ENCODE measurements at places on chromosomes 4 and X. TPM values are rescaled to one million over a fixed set of nuclear protein-coding genes. Genes with fewer than 3 reads are reported as not detected.

- H3K4me1 ChIP-seq = peaks cover 3% of the 10 kb centered on the region
- H3K36me3 ChIP-seq = no peaks in the 10 kb centered on the region
- peaks cover 86% of the 10 kb centered on the region for H3K27me3 ChIP-seq
- no peak overlapping the region for H3K27ac ChIP-seq
These were observed 13.3 kb downstream of the NKX3-2 start for GRCh38 chr4:13530823-13531624.

DNA sequence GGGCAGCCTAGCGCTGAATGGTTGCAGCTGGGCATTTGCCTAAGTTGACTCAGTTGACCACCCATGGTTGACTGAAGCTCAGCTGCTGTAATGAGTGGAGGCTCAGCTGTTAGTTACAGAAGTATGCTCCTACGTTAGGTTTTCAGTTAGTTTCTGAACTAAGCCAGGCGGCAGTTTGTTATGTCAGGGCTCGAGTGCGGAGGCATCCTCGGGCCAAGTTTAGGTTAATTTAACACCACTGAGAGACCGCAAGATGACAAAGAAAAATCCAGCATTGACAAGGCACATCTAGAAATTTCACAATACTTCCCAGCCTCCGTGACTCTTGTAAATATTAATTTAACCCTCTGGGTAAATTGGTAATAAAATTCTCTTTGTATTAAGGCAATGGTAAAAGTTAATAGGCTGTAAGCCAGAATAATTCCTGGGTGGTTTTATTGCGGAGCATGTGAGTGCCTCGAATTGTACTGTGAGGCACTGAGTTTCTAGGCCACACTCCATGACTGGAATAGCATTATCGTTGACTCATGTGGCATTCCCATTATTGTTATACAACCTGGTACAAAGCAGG lies 33.1 kb upstream of the CDKN2AIP start:
- H3K36me3 ChIP-seq = no peaks in the 10 kb centered on the region
- no peak overlapping the region for H3K27ac ChIP-seq
- H3K4me1 ChIP-seq = peaks cover 8% of the 10 kb centered on the region
- DNase-seq = no peak

DNA sequence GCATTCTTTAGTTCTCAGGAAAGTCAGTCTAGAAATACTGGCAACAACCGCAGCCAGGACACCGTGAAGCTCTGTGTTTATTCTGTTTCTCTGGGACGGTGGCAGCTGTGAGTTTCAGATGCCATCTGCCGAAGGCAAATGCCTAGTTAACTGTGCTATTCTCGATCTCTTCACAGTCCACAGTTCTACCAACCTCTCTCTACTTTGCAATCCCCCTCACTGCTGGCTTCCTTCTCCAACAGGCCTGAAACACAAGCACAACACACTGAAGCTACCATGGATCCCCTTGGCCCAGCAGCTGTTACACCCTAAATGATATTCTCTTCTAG lies 118.8 kb downstream of the ZNF827 start:
- DNase-seq = no peak
- no peak overlapping the region for H3K4me3 ChIP-seq
- peaks cover 67% of the 10 kb centered on the region for H3K4me1 ChIP-seq
- H3K36me3 ChIP-seq = peaks cover 54% of the 10 kb centered on the region

- no peak overlapping the region for H3K4me3 ChIP-seq
- H3K27me3 ChIP-seq = peaks cover 10% of the 10 kb centered on the region
- no peak for DNase-seq
- no peaks in the 10 kb centered on the region for H3K4me1 ChIP-seq
- no peaks in the 10 kb centered on the region for H3K36me3 ChIP-seq
These were observed 16.9 kb downstream of the SYNPO2 start for GRCh38 chr4:118905566-118905965.

DNA sequence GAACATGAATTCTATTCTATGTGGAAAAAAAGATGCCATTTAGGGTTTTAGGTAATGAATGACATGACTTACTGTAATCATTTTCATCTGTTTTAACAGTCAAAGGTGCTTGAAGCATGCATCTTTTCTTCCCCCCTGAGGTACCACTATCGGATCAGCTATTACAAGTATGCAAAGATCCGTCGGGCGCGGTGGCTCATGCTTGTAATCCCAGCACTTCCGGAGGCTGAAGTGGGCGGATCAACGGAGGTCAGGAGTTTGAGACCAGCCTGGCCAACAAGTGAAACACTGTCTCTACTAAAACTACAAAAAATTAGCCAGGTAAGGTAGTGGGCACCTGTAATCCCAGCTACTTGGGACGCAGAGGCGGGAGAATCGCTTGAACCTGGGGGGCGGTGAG lies 241.3 kb downstream of the ARAP2 start:
- peaks cover 3% of the 10 kb centered on the region for H3K27me3 ChIP-seq
- H3K4me3 ChIP-seq = no peak overlapping the region
- H3K36me3 ChIP-seq = no peaks in the 10 kb centered on the region
- no peaks in the 10 kb centered on the region for H3K4me1 ChIP-seq

- H3K4me3 ChIP-seq = no peak overlapping the region
- no peaks in the 10 kb centered on the region for H3K36me3 ChIP-seq
- H3K4me1 ChIP-seq = no peaks in the 10 kb centered on the region
- H3K27ac ChIP-seq = no peak overlapping the region
- H3K27me3 ChIP-seq = no peaks in the 10 kb centered on the region
These were observed 468.3 kb upstream of the BOD1L1 start for GRCh38 chr4:14095831-14096230.

DNA sequence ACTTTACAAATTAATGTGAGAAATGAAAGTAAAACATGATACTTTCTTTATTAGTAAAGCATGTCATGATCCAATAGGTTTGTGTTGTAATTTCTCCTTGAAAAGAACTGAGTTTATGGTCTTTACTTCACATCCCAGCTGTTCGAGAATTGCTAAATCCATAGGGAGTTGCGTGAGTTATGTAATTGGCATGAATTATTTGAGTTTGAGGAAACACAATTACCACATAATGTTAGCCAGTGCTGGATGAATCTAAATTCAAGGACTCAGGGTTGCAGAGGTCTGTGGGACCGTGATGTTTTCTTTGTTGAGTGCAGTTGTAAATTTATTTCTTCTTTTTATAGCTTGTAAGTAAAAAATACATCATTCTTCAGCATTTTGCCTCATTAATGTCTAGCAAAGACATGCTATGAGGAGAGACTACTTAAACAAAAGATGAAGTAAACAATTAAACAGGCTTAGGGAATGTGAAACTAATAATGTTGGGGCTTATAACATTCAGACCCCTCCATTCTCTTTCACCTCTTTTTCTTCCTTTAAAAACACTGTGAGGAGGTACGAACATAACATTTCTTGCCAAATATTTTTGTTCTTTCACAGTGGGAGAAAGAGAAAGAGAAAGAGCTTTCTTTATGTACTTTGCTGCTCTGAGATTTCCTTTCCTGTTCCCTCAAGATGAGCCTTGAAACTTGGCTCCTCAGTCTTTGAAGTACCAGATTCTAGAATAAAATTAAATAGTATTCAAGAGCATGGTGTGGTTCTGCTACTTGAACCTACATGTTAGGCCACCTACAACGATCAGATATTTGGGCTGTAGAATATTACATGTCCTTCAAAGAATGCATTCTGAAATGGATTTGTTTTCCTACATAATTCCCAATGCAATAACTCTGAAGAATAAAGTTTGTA lies 159.6 kb upstream of the ANK2 start:
- no peaks in the 10 kb centered on the region for H3K36me3 ChIP-seq
- no peaks in the 10 kb centered on the region for H3K4me1 ChIP-seq
- H3K4me3 ChIP-seq = no peak overlapping the region
- no peak for DNase-seq

DNA sequence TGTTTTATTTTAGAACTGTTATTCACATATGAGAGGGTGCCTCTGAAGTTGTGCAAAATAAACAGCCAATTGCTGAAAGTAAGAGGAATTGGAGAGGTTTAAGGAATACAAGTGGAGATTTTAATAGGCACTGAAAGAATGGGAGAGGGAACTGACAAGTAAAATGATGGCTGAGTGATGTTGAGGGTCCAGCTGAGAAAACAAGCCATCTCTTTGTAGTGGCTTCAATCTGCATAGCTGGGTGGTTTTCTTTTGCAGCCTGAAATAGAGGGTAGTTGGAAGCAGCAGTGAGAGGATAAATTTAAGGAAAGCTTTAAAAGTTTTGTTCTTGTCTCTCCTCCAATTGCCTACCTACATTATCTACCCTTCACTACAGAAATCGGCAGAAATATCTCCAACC lies 106.7 kb upstream of the DGKK start:
- H3K36me3 ChIP-seq = no peaks in the 10 kb centered on the region
- no peak overlapping the region for H3K27ac ChIP-seq
- DNase-seq = no peak
- no peak overlapping the region for H3K4me3 ChIP-seq
- peaks cover 2% of the 10 kb centered on the region for H3K27me3 ChIP-seq

DNA sequence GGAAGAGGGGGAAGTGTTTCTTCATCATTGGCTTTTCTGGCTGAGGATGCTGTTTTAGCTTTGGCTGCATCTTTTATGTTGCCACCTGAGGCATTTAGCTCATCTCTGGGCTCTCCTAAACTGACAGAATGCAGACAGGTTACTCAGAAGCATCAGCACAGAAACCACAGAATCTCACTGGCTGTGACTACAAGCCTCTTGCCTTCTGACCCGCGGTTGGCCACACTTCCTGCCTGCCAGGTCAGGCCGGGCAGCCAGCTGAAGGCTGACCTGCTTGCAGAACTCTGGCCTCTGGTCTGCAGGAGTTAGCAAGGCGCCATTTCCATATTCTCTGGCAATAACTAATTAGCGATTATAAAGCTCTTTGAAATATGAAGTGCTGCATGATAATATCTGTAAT lies 366.5 kb downstream of the MID1IP1 start:
- no peak for DNase-seq
- peaks cover 40% of the 10 kb centered on the region for H3K4me1 ChIP-seq
- no peaks in the 10 kb centered on the region for H3K36me3 ChIP-seq
- H3K27ac ChIP-seq = no peak overlapping the region
- no peaks in the 10 kb centered on the region for H3K27me3 ChIP-seq

- peaks cover 36% of the 10 kb centered on the region for H3K4me1 ChIP-seq
- no peak for DNase-seq
- H3K27ac ChIP-seq = peak overlapping the region; percentile 9
- no peak overlapping the region for H3K4me3 ChIP-seq
- H3K27me3 ChIP-seq = no peaks in the 10 kb centered on the region
- H3K36me3 ChIP-seq = peaks cover 2% of the 10 kb centered on the region
These were observed 988 bp upstream of the SRD5A3 start for GRCh38 chr4:55345054-55345453.

DNA sequence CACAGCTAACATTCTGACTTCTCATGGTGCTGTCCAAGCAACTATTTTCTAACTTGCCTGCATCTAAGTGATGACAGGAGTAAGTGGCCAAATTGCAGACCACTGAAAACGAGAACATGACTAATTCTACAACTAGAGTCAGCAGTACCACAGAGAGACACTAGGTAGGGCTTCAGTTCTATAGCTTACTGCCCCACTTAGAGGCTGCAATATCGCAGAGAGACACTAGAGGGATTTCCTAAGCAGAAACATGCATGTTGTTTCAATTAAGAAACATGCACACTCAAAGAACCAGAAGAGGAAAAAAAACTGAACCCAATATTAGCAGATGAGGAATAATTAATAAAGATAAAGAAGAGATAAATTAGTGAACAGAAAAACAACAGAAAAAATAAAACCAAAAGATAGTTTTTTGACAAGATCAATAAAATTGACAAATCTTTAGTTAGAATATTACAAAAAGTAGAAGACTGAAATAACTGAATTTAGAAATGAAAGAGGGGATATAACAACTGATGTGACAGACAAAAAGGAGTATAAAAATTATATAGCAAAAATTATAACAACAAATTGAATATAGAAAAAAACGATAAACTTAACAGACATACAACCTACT lies 100.8 kb downstream of the SPIN4 start:
- H3K4me1 ChIP-seq = no peaks in the 10 kb centered on the region
- no peak overlapping the region for H3K27ac ChIP-seq
- H3K36me3 ChIP-seq = no peaks in the 10 kb centered on the region
- DNase-seq = peak; percentile 16

GRCh38 chr4:181958446-181958845 lies 284.8 kb upstream of the TENM3 start:
- H3K4me3 ChIP-seq = no peak overlapping the region
- H3K36me3 ChIP-seq = no peaks in the 10 kb centered on the region
- H3K27me3 ChIP-seq = no peaks in the 10 kb centered on the region
- H3K4me1 ChIP-seq = no peaks in the 10 kb centered on the region
- H3K27ac ChIP-seq = no peak overlapping the region

GRCh38 chrX:11867610-11868345 lies 109.7 kb downstream of the MSL3 start:
- no peaks in the 10 kb centered on the region for H3K4me1 ChIP-seq

DNA sequence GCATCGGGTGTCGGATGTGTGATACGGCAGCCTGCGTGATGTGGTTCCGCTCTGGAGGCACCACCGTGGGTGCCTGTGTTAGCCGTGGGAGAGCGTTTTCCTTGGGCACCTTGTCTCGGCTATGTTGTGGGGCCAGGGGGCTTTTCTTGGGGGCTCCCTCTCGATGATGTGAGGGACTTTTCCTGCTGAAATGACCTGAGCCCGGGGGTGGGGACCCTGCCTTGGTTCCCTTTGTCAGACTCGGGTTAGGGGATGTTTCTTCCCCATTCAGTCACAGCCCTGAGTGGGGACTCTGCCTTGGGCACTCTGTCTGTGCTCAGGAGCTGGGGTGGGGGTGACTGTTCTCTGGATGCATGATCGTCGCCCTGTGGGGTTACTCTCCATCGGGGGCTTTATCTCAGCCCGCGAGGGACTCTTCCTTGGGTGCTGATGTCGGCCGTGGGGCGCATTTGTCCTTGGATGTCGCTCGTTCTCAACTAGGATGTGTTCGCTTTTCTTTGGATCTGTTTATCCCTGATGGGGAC lies 26.7 kb downstream of the CT45A3 start:
- no peak overlapping the region for H3K4me3 ChIP-seq
- H3K4me1 ChIP-seq = no peaks in the 10 kb centered on the region
- H3K27ac ChIP-seq = no peak overlapping the region
- no peaks in the 10 kb centered on the region for H3K27me3 ChIP-seq
- no peak for DNase-seq

TRIM61 gene
- 3.1 TPM for total RNA-seq

ZNF711 gene
- 0.23 TPM for total RNA-seq

LONRF3 gene
- 0.71 TPM for total RNA-seq

MID1 gene
- total RNA-seq = not detected

REELD1 gene
- not detected for total RNA-seq

OPN1MW gene
- total RNA-seq = not detected

EFHC2 gene
- not detected for total RNA-seq

EXOC1L gene
- total RNA-seq = not detected

VCX3A gene
- total RNA-seq = not detected
